ENCODE measurements at places on chromosomes 5 and 9.
A peak's percentile ranks its signal among the peaks of the same experiment; 100 is the strongest.

DNA sequence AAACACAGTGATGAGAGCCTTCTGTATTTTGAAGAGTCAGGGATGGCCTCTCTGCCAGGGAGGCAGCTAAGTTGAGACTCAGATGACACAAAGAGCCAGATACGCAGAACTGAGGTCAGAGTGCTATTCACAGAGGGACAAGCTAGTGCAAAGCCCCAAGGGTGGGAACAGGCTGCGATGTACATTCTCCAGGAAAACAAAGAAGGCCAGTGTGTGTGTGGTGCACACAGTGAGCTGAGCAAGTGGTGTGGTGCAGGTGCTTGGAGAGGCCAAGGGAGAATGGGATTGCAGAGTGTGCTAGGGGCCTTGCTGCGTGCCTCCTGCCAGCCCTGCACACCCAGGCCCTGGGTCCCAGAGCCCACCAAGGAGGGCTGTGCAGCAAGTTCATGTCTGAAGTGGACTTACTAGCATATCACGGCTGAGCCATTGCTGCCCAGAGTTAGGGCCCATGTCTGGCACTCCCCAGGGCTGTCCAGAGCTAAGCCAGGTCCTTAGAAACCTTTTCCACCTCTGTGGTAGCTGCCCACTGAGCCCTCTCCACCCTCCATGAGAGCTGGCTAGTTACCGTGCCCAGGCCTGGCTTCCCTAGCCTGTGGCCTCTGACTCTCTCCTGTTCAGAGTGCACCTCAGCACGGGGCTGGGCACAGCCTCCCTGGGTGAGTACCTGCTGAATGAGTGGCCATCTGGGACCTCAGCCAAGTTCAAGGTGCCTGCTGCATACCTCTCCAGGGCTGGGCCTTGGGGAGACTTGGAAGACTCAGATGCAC is 9.3 kb downstream of the SLC25A48 start:
- no peak for DNase-seq

- no peak for DNase-seq
These were observed 25.9 kb downstream of the CD14 start for GRCh38 chr5:140607031-140607430.

DNA sequence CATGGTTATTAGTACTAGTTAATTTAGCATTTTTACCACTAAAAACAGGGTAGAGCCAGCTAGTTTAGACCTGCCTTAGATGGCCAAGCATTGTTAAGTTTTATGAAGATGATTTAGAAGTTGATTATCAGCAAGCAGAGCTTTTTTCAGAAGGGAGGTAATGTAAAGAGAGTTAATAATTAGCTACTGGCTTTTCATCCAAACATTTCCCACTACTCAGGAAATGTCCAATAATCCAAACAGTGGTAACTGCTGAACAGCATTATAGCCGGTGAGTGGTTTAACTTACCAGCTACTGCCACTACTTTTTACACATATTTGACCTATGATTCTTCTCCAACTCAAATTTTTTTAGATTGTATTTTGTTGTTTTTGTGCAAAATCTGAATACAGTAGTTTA is 1.7 kb downstream of the ITGA1 start:
- DNase-seq: no peak

- DNase-seq: no peak
These were observed 167.4 kb downstream of the ELAVL2 start for GRCh38 chr9:23658376-23659258.

DNA sequence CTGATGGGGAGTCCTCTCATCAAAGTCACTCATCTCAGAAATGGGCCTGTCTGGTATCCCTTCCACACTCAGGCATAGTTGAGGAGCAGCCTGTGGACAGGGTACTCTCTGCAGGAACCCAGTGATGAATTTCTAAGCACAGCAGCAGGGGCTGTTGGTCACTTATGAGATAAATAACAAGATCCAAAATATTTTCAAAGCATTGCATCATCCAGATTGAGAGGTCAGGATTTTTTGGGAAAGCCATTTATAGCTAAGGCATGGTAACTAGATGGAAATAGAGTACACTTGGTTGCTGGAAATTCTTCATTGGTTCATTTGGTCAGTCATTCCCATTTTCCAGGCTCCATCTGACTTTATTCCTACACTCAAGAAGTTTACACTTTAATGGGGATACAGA is 246.8 kb upstream of the RAI14 start:
- no peak for DNase-seq

- DNase-seq: no peak
These were observed 53.6 kb upstream of the POU5F2 start for GRCh38 chr5:93794954-93795353.

GRCh38 chr9:77158772-77159513 is 18.4 kb upstream of the VPS13A start:
- no peak for DNase-seq

GRCh38 chr9:109863961-109864360 is 84.0 kb downstream of the PALM2AKAP2 start:
- DNase-seq: no peak

DNA sequence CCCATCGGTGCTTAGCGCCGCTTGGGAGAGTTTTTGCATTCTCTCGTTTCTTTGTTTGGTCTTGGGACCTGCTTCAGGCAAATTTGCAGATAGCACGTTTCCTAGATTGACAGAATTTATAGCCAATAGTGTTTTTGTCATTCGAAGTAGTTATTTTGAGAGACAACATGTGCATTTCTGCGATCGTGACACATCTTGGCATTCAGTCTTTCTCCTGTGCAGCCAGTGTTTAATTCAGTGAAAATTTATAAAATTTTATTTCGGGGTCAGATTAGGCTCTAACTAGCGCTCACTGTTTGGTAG is 830 bp downstream of the PRRC1 start:
- no peak for DNase-seq

GRCh38 chr5:107876261-107876660 is 205.5 kb upstream of the EFNA5 start:
- DNase-seq: no peak

- peak; percentile 15 for DNase-seq
These were observed 10.5 kb upstream of the ADGRD2 start for GRCh38 chr9:124439686-124440243.

GRCh38 chr5:124021066-124021641 is 509.2 kb downstream of the CSNK1G3 start:
- no peak for DNase-seq

DNA sequence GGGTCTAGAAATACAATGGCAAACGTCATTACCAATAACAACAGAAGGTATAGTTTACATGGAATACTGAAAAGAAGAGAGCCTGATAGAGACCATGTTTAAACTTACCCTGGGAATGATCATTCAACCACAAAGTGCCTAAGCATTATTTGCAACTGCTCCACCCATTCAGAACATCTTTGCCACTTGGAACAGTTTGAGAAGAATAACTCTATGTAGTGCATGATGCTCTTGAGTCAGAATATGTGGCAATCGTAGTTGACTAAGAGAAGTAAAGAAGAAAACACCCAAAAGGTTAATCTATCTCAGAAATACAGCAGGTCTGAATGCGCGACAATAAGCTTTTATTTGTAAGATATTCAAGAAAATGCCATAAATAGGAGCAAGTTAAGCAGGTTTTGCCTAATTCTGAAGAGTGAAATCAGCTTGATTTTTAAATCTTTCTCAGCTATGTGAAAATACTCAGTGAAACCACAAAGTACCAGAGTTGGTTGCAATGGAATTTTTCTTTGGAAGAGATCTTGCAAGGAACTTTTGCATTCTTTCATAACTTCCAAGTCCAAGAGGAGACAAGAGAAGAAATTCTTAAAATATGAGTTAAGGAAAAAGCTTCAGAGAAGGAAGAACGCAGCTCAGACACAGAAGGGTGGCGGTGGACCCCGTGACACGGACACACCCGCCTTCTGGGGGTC is 64.3 kb downstream of the HABP4 start:
- DNase-seq: no peak

- DNase-seq: no peak
These were observed 13.0 kb downstream of the SLC38A9 start for GRCh38 chr5:55699041-55699688.

GRCh38 chr5:78727786-78728761 is 79.5 kb upstream of the LHFPL2 start:
- no peak for DNase-seq

GRCh38 chr9:107685901-107686300 is 196.3 kb upstream of the KLF4 start:
- DNase-seq: no peak

DNA sequence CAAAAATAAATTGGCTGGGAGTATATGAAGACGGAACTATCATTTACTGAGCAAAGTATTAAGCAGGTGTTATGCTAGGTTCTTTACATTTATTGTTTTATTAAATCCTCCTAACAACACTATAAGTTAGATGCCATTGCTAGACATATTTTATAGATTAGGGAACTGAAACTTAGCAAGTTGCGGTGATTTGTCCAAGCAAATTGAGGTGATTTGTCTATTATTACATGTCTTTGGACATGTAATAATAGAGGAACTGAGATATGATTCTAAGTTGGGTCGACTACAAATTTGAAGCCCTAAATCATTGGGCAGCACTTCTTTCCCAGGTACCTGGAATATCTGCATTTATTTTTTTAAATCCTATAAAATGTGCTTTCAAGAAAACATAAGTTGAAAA is 429.9 kb downstream of the GABRG2 start:
- no peak for DNase-seq

DNA sequence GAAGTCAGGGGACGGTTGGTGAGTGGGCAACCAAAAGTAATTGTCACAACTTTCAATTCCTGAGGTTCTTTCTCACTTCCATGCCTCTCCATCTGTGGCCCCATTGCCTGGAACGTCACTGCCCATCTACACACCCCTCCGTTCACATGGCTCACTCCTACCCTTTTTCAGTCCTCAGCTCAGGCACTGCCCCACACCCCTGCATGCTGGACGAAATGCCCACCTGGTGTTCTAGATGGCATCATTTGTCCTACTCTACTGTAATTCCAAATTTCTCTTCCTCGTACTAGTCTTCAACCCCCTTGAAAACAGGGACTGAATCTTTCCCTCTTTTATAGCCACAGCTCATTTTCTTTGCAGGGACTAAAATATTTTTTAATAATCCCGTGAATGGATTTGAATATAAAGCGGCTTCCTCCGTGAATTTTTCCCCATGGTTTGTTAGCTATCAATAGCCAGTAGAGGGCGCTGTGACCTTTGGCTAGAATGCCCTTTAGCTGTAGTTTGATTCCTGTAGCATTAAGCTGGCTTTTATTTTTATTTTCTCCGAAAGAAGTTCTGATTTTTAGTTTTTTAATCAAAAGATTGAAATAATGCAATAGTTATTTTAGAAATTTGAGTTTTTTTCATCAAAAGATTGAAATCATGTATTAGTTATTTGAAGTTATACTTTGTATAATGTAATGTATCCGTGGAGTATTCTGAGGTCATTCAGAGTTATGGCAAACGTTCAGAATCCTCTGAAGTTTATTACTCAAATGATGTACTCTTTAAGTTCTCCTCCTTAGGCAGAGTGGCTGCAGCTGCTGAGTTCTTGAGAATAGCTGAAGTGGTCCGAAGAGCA is 232.1 kb downstream of the SH3GL2 start:
- no peak for DNase-seq

DNA sequence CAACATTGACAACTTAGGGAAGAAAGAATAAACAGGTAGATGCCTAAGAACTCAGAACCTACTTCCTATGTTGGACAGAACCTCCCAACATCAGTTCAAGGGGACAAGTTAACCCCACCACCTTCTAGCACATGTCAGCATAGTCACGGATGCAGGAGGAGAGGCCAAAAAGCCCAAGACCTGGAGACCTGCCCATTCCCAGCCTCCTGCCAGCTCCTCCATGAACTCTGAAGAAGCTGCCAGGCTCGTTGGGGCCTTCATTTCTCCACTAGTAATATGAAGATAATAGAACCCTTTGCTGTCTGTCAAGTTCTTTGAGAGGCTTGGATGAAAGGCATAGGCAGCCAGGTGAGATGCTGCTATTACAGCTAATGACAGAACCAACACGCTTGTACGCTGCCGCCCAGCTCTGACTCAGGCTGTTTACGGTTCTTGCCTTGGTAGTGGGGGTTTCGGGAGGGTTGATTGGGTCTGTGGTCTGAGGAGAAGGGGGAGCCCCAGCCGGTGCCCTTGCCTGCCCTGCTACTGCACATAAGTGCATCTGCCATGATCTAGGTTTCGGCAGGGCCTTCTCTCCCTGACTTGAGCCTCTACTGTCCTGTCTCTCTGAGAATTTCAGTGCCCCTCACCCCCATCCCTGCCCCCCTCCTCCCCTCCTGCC is 82.2 kb downstream of the NRG2 start:
- DNase-seq: no peak

GRCh38 chr9:130289711-130290241 is 24.2 kb downstream of the HMCN2 start:
- DNase-seq: no peak

DNA sequence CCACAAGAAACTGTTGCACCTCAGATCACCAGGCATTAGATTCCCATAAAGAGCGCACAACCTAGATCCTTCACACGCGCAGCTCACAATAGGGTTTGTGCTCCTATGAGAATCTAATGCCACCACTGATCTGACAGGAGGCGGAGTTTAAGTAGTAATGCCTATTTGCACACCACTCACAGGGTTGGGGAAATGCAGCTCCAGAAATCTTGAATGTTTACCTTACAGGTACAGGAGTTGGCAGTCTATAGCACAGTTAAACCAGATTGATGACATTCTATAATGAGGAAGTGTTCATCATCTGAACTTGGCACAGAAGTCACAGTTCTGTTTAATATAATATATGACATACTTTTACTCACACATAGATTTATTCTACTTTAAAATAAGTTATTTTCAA is 732.2 kb upstream of the ZNF608 start:
- no peak for DNase-seq

DNA sequence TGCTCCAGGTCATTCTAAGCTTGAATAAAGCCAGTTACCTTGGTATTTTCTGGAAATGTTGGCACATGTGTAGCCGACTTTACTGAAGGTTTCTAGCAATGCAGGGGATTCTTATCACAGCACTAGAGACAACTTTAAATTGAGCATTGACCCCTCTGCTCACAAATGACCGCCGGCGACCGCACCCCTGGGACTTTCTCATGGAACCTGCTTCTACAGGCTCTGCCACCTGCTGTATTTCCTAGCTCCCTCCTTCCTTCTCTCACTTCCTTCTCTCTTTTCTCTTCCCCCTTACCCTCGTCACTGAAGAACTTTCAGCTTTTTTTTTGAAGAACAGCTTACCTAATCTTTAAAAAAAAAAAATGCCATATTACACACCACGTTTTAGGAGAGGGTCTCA is 30.9 kb upstream of the DAB2 start:
- no peak for DNase-seq

DNA sequence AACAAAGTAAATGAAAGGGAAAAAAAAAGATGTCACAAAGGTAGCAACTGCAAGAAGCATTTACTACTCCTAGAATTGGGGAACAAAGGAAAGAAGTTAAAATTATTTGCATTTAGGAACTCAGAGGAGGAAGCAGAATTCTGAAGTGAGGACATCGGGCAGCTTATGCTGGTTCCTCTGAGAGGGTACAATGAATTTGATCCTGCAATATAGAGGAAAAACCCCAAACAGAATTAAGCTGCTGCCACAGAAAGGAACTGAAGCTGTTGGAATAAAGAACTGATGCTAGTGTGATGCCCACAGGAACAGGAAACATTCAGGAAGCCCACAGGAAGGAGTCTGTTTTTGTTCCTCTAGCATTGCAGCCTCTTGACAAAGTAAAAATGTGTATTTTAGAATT is 22.3 kb upstream of the TBCA start:
- DNase-seq: no peak

- DNase-seq: no peak
These were observed 71.3 kb upstream of the OTULINL start for GRCh38 chr5:14510156-14510734.
